Stimulated activated naive CD8-positive, alpha-beta T cell treated with anti-CD3 and anti-CD28 coated beads, Interleukin-15, Interleukin-2, amounts not matched to agents 100 U/mL and 50 U/mL, for 24 hours (primary cell): ENCODE measurements at places on chromosomes 2 and 18.
A peak's percentile ranks its signal among the peaks of the same experiment; 100 is the strongest.

DNA sequence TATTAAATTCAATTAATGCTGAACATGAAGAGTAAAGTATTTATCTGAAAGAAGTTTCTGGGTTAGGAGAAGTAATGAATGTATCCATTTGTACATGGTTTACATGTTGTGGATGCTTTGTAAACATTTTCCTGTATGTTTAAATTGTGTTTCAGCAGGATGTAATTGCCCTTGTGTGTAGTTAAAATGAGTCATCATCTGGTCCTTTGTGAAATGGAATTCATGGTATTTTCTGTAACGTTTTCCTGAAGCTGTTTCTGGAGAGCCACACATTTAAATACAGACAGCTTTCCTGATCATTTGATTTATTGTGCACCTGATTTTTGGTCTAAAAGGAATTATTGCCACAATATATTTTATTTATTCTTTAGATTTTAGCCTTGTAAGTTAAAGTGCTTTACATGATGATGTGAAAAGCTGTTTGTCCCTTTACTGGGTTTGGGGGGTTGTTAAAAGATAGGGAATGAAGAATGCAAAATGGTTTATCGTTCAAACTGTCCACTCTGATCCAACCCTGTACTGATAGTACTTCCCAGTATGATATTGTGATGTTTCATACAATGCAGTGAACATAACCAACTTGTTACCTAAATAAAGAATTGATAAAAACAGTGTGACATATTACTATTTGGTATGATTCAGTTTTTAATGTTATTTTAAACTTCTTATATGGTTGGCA, 41.7 kb upstream of the SLC3A1 start:
- no peak for DNase-seq

GRCh38 chr2:177147093-177147694, 65.4 kb upstream of the HNRNPA3 start:
- no peak for DNase-seq

GRCh38 chr18:38981389-38981788, 1415.8 kb upstream of the CELF4 start:
- no peak for DNase-seq

DNA sequence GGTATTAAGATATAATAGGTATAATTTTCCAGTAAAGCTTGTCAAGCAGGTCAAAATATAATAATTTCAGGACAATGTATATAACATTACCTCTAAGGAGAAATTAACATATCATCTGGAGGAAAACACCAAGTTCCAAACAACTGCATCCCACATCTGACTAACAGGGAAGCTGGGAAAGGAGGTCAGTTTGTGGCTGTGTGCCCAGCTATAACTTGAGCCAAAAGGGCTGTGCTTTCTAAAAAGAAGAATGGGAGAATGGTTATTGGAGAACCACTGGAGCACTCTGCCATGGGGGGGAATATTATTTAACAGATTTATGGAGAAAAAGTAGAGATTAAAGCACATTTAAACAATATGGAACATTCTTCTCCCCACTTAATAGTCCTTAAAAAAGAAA, 390.6 kb upstream of the PKDCC start:
- no peak for DNase-seq

GRCh38 chr2:97844311-97844859, 131.0 kb downstream of the ZAP70 start:
- DNase-seq: no peak

DNA sequence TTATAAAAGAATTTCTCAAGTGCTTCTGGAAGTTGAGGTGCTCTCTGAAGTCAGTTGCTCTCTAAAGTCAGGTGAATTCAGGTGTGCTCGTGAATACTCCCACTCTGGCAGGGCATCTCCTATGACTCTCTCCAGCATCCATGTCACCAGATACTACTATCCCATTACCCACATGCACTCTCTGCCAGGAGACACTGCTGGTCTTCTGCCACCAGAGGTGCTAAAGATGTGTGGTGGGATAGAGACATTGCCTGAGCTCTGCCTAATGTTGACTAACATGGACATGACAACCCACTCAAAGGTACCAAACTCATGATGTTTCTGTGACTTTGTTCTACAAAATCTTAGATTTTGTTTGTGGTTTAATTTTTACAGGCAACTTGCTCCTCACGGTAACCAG, 106.4 kb upstream of the HNRNPA3 start:
- DNase-seq: no peak

DNA sequence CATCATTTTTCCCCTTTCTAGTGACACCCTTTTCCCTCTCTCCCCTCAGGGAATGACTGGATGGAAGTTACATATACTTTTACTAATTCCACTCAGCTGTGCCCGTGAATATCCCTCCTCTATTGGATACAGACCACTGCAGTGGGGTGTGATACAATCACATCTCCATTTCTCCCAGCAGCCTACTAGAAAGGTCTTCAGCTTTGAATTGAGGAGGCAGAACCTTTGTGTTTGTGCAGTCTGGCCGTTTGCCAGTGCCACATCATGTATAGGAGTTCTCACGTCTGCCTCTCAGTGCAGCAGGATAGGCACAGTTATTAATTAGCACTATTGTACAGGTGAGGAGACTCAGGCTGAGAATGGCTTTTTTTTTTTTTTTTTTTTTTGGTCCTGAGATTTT, 16.4 kb downstream of the TNFRSF11A start:
- DNase-seq: no peak

- DNase-seq: no peak
These were observed 12.6 kb downstream of the DHX57 start for GRCh38 chr2:38863061-38863695.

DNA sequence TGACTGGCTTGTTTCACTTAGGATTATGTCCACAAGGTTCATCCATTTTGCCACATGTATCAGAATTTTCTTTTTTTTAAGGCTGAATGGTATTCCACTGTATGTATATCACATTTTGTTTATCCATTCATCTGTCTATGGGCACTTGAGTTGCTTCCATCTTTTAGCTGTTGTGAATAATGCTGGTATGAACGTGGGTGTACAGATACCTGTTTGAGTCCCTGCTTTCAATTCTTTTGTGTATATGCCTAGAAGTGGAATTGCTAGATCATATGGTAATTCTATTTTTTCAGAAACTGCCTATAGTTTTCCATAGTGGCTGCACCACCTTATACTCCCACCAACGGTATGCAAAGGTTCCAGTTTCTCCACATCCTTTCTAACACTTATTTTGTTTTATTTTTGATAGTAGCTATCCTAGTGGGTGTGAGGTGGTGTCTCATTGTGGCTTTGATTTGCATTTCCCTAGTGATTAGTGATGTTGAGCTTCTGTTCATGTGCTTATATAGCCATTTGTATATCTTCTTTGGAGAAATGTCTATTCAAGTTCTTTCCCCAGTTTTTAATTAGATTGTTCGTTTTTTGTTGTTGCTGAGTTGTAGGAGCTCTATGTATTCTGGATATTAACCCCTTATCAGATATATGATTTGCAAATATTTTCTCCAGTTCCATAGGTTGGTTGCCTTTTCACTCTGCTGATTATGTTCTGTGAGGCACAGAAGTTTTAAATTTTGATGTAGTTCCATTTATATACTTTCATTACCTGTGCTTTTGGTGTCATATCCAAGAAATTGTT, 40.7 kb downstream of the TTC39C start:
- no peak for DNase-seq

- no peak for DNase-seq
These were observed 187.4 kb upstream of the SLC8A1 start for GRCh38 chr2:40639320-40639719.

- DNase-seq: no peak
These were observed 25.5 kb upstream of the STAT4 start for GRCh38 chr2:191176305-191176704.

- no peak for DNase-seq
These were observed 18.5 kb upstream of the NMS start for GRCh38 chr2:100451734-100452133.

GRCh38 chr18:14943967-14944636, 196.1 kb downstream of the ANKRD30B start:
- no peak for DNase-seq

- no peak for DNase-seq
These were observed 46.9 kb downstream of the MAP4K3 start for GRCh38 chr2:39390216-39390615.

DNA sequence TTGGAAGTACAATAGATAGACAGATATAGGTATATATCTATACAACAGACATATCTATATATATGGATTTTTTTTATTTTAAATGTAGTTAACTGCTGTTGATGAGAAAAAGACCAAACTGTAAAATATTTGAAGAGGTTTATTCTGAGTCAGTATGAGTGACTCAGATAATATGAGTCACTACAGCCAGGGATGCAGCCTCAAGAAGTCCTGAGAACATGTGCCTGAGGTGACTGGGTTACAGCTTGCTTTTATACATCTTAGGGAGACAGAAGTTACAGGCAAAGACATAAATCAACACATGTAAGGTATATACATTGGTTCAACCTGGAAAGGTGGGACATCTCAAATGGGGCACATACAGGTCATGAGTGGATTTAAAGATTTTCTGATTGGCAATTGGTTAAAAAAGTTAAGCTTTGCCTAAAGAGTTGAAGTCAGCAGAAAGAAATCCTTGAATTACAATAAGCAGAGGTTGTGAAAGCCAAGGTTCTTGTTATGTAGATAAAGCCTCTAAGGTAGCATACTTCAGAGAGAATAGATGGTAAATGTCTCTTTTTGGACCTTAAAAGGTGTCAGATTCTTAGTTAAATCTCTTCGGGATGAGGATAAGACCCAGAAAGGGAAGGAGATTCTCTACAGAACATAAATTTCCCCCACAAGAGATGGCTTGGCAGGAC, 149.9 kb downstream of the RBM43 start:
- DNase-seq: no peak

GRCh38 chr2:36663851-36664695, 32.4 kb upstream of the VIT start:
- DNase-seq: no peak

DNA sequence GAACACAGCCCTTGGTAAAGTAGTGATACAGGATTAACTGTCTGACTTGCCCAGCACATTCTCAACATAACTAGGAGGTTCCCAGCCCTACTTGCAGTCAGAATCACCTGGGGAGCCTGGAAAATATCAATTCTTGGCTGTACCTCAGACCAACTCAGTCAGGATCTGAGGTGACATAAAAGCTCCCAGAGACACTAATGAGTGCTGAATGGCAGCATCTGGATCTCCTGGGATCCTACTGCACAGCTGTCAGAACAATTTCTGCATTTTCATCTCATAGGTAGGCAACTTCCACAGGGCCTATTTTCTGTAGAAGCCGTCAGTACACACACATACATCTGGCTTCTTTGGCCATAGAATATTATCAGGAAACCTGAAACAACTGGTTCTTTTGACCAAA, 138.8 kb downstream of the MYO5B start:
- DNase-seq: no peak

GRCh38 chr2:8996006-8996405, 7.5 kb downstream of the MBOAT2 start:
- DNase-seq: no peak

GRCh38 chr2:102310964-102311640, at the start of gene IL1RL1:
Gene IL1RL1, plus strand, starts transcription at chr2:102311563. Its CDS starts 26,702 bp downstream, at chr2:102338265.
- DNase-seq: no peak

DNA sequence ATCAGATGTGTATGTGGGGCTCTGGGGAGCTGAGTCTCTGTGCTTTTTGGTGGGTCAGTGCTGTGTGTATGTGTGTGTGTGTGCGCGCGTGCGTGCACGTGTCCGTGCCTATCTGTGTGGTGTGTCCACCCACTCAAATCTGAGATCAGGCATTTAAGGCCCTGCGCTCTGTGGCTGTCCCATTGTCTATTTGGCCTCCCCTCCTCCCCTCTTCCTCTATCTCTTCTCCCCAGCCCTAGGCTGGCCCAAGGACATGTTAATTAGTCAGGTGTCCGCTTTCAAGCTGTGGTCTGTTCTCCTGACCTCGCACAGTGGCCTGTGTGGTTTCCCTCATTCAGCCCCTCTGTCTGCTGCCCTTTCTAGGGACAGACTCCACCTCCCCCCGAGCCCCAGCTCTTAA, 136.4 kb downstream of the DYSF start:
- DNase-seq: no peak

DNA sequence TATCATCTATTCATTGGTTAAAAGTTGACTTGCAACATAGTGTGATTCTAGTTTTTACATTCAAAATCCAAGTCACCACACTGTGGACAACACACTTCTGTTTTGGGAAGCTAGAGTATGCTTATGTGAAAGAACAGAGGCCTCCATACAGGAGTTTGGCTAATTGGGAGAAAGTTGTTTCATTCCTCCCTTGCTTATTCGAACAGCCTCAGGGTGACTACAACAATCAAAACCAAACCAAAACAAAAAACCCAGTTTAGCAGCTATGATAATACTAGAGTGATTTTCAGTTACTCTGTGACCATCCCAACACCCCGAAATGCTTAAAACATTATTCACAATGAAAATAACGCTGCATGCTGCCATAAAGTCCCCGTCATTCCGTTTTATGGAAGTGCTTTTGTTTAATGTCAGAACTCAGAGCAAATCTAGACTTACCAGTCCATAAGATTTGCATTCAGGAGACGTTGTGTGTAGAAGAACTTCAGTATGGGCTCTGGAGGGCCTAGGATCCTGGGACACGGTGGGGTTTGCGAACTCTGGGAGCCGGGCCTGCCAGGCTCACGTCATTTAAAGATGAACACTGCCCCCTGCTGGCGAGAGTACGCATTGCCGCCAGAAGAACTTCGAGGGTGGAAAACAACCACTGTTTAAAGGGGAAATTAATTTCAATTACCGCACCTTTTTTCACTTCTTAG, 111.4 kb downstream of the FTCDNL1 start:
- peak; percentile 76 for DNase-seq

DNA sequence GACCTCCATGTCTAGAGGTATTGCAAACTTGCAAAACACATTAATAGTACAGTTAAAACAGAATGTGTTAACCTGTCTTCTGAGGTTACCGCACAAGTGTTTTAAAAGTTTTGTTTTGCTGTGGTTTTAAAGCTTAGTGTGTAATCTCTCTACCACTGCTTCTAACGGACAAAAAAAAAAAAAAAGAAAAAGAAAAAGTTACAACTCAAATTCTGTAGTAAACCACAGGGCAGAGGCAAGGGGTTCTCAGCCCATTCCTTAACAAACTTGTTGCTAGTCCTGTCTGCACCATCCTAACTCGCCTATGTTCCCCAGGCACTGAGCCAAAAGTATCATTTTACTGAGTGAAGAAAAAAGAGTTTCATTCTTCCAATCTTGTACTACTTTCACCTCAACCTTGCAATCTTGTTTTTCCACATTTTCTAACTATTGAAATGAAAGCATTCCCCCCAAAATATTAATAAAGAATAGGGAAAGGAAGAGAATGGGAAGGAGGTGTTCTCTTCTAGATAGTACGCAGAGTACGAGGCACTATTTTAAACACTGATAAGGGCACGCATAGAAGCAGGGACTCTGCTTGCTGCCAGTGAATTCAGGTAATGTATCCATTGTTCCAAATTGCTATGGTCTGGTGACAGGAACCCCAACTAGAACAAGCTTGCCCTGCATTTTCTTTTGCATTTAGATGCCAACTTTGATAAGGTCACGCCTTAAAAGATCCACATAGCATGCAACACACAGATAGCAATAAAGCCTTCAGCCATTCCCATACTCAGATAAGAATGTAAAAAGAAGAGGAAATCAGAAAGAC, 47.1 kb downstream of the IKZF2 start:
- no peak for DNase-seq

GRCh38 chr2:215833531-215834162, 179.7 kb downstream of the MREG start:
- DNase-seq: no peak

GRCh38 chr2:180101846-180102245, 94.7 kb upstream of the CWC22 start:
- no peak for DNase-seq

GRCh38 chr2:175004980-175005732, at the start of gene CHN1:
Gene CHN1, minus strand, starts transcription at chr2:175005381. Its CDS starts 469 bp downstream, at chr2:175004912.
- peak; percentile 72 for DNase-seq
